ENCODE measurements at places on chromosomes 2 and 18.

DNA sequence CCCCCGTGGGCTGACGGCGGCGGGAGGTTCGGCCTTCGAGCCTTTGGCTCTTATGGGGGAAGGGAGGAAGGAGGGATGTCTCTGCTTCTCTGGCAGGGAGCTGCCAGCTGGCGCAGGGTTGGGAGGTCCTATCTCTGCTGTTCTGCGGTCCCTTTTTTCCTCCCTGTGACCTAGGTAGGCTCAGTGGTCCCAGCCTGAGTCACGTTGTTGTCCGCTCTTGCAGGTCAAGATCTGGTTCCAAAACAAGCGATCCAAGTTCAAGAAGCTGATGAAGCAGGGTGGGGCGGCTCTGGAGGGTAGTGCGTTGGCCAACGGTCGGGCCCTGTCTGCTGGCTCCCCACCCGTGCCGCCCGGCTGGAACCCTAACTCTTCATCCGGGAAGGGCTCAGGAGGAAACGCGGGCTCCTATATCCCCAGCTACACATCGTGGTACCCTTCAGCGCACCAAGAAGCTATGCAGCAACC is 2.5 kb downstream of the DLX1 start:
- no peak for ATAC-seq

DNA sequence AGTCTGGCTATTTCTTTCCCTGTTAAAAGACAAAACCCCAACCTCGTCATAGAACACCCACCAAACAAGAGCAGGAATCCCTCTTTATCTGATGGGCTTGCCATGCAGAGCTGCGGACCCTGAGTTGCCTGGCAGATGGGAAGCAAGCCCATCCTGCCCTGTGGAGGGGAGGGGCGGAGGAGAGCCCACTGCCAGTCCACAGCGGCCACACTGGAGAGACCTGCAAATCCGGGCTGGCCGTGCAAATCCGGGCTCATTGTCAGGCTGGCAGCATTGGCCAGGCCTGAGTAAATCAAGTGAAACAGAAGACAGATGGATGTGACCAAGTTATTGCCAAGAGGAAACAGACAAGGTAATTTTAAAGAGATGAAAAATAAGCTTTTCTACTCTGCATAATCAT is 22.0 kb downstream of the MYL12B start:
- ATAC-seq: no peak

GRCh38 chr2:96265349-96265839 is 403 bp downstream of the TMEM127 start:
- peak; percentile 6 for ATAC-seq

- ATAC-seq: no peak
Measured at GRCh38 chr18:28559511-28559910, 382.6 kb upstream of the CDH2 start.

DNA sequence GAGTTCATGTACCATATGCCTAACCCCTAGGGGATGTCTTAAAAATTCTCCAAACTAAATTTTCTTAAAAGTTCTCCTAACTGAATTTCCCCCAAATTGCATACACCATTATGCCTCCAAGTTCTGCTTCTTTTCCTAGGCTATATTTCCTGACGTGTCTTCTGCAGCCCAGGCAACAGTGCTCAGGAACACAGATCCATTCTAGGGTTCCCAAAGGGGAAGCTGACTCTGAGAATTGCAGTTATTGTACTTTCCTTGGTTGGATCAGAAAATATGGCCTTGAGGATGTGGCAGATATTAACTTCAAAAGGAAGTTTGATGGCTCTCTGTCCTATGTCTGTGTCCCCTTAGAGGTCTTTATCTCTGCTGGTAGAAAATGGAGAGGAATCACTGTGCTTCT is 124.3 kb downstream of the TMEM17 start:
- ATAC-seq: no peak

DNA sequence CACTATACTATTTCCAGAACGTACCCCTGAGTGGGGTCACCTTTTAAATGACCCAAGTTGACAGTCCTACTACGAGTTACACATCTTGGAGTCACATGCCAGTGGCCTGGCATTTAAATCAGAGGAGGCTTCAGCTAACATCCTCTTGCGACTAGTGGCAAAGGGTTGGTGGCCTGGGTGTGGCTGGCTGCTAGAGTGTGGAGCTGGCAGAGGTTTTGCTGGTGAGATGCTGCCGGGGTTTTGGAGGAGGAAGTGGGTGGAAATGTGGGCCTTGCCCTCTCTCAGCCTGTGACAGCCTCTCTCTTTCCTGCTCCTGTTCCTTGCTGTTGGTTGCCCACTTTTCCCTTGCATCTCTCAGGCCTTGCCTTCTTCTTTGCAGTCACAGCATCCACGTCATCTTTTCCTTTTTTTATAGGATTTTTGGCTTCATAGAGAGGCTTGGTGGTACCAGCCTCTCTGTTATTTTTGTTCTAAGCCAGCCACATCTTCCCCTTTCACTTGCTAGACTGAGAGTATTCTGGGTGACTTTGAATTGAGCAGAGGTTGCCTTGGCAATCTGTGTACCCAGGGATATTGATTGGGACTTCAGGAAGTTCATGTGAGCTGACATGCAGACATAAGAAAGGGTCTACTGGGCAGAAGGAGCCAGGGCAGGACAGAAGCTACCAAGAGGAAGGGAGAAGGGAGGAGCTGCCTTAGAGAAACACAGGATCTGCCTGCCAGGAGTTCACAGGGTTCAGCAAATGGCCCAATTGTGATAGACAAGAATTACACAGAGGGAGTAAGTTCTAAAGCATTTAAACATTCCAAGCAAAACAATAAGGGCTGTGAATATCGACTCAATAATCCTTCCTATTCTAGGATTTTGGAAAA is 55.4 kb downstream of the CDC42EP3 start:
- peak; percentile 31 for ATAC-seq

- ATAC-seq: no peak
Measured at GRCh38 chr2:29894822-29895614, 26.4 kb downstream of the ALK start.

- no peak for ATAC-seq
Measured at GRCh38 chr2:99382143-99382542, 45.0 kb downstream of the EIF5B start.

DNA sequence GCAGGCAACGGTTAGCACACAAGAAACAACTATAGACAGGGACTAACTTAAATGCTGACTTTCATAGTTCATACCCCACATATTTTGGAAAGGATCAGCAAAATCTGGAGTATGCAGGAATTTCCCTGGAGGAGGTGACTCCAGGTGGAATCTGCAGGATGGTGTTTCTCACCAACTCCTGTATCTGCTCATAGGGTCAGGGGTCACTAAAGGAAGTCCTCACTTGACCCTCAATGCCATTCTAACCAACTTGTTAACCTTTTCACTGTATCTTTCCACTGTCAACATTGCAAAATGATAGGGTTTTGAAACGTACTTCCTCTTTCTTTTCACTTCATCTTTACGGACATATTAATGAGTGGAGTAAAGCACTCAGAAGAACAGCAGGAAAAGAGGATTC is 207.0 kb upstream of the CXCR4 start:
- no peak for ATAC-seq

- no peak for ATAC-seq
Measured at GRCh38 chr2:26011990-26012856, 21.7 kb upstream of the RAB10 start.

- no peak for ATAC-seq
Measured at GRCh38 chr2:96591054-96591453, 47.1 kb downstream of the KANSL3 start.

GRCh38 chr18:75016025-75016717 is 192.8 kb downstream of the PTGR3 start:
- no peak for ATAC-seq

Data from activated CD4-positive, CD25-positive, alpha-beta regulatory T cell treated with anti-CD3 and anti-CD28 coated beads, Interleukin-2, amount 50 U/mL, for 24 hours (primary cell).